GM10248 (cell line): ENCODE measurements at places on chromosomes 7 and 10.

- DNase-seq = no peak
Measured at GRCh38 chr10:47081264-47081663, 170.0 kb downstream of the PTPN20 start.

- DNase-seq = no peak
Measured at GRCh38 chr10:53893061-53893460, 908.0 kb downstream of the PCDH15 start.

GRCh38 chr7:122764020-122764419, 61.3 kb upstream of the RNF148 start:
- DNase-seq = no peak

- DNase-seq = no peak
Measured at GRCh38 chr10:33388785-33389184, 54.3 kb upstream of the NRP1 start.

GRCh38 chr10:127527891-127528290, 21.2 kb upstream of the NPS start:
- DNase-seq = no peak

- DNase-seq = peak; percentile 78
Measured at GRCh38 chr10:101291331-101292193, 62.3 kb upstream of the LBX1 start.

GRCh38 chr7:25750744-25751508, 401.1 kb upstream of the NFE2L3 start:
- no peak for DNase-seq

DNA sequence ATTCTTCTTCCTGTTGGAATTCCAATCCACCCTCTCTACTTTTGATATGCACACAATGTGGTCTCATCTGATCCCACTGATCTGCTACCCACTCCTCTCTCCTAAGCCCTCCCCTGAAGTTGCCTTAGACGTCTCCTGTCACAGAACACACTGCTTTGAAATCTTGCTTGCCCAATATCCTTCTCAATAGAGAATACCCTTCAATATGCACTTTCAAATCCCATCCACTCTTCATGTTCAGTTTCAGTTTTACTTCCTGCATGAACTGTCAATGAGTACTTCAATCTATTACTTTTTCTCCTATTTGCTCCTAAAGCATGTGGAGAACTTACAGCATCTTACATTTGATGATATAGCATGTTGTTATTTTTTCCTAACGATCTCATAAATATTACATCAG, 93.5 kb downstream of the UPF2 start:
- DNase-seq = no peak

- no peak for DNase-seq
Measured at GRCh38 chr7:107967420-107967819, 35.5 kb downstream of the LAMB1 start.

DNA sequence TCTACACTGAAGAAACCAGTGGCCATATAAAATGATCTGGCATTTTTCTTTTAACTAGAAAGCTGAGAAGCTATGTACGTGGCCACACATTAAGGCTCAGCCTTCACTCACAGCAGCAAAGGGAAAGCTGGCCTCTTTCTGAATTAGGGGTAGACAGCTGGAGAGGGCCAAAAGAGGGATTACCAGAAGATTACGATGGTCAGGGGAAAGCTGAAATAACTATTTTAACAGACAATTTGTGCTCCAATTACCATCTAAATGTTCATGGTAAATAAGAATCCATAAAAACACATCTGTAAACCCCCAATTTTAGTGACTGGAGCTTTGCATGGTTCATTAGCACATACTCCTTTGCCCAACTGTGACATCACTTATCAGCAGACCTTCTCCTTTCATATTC, 314.3 kb downstream of the HPSE2 start:
- DNase-seq = no peak

- DNase-seq = no peak
Measured at GRCh38 chr10:71829171-71829570, 21.9 kb downstream of the PSAP start.

GRCh38 chr10:103783681-103784080, 71.7 kb downstream of the SH3PXD2A start:
- no peak for DNase-seq

GRCh38 chr7:43569424-43569823, 13.5 kb upstream of the STK17A start:
- peak; percentile 48 for DNase-seq

- no peak for DNase-seq
Measured at GRCh38 chr7:18708204-18708603, 212.7 kb downstream of the HDAC9 start.

GRCh38 chr10:45373003-45373575, 927 bp upstream of the ALOX5 start:
- DNase-seq = peak; percentile 43

DNA sequence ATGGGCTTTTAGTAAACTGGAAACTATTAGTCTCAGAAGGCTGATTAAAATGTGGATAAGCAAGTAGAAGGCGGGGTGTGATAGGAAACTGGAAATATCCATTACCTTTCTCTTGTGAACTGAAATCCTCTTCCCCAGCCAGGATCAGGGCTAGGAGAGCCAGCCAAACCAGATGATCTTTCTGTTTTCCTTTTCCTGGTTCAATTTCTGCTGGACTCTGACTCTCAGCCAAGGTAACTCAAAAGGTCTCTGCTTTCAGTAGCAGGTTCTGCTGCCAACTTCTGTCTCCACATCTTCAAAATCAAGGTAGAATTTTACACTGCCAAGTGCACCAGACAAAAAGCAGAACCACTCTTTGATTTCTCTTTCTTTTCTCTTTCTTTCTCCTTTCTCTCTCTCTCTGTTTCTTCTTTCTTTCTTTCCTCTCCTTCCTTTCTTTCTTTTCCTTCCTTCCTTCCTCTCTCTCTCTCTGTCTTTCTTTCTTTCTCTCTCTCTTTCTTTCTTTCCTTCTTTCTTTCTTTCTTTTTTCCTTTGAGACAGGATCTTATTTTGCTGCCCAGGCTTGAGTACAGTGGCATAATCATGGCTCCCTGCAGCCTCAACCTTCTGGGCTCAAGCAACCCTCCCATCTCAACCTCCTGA, 30.8 kb downstream of the OTUD1 start:
- no peak for DNase-seq

- DNase-seq = peak; percentile 93
Measured at GRCh38 chr7:27095897-27096767, at the start of gene HOXA1. HOXA1 (minus strand) TSS chr7:27096000; CDS start chr7:27095912, 88 bp downstream.

- DNase-seq = no peak
Measured at GRCh38 chr10:102600816-102601215, 43.5 kb upstream of the TRIM8 start.

- DNase-seq = no peak
Measured at GRCh38 chr10:95493862-95494261, 67.3 kb downstream of the SORBS1 start.

GRCh38 chr10:45008524-45009161, 7.9 kb downstream of the ZNF22 start:
- peak; percentile 60 for DNase-seq

DNA sequence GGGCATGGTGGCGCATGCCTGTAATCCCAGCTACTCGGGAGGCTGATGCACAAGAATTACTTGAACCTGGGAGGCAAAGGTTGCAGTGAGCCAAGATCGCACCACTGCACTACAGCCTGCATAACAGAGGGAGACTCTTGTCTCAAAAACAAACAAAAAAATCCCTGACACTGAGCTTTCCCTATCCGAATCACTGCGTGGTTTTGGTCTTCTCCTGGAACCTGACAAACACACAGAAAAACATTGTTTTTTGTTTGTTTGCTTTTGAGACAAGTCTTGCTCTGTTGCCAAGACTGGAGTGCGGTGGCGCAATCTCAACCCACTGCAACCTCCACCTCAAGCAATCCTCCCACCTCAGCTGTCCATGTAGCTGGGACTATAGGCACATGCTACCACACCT, 50.4 kb upstream of the PTPRN2 start:
- no peak for DNase-seq

- no peak for DNase-seq
Measured at GRCh38 chr10:122435212-122435827, 19.1 kb upstream of the ARMS2 start.

DNA sequence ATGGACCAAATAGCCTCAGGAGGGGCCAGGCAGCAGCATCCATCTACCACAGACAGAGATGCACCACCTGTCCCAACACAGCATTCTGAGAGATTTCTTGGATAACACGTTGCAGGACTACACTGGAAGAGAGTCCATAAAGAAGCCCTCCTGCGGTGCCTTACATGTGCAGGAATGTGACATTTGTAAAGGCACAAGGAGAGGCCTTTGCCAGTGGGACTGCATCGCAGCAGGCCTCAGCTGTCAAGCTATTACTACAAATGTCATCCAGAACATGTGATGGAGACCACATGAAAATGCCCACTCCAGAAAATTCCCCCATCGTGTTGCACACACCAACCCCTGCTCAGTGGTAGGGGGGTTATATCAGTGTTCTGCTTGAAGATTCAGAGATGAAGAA, 77.4 kb downstream of the ATXN7L1 start:
- no peak for DNase-seq

- no peak for DNase-seq
Measured at GRCh38 chr10:11179516-11180105, 161.9 kb downstream of the CELF2 start.

DNA sequence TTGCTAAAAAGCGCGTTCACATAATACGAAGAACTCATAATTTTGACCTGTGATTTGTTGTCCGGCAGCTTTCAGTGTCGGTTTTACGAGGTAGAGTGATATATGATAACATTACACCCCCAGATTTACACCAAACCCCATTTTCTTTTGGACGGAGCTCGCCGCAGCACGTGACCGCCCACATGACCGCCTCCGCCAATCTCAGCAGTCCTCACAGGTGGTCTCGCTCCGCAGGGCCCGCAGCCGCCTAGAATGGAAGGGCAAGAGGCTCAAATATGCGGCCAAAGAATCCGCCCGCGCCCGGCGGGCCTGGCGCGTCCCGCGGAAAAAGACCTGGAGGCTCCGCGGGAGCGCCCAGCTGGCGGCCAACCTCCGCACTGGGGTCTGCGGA, at the start of gene HOXA7:
TSS of gene HOXA7 (minus strand) at position 168 of the 391 bp plus-strand sequence. CDS start at position 38, 130 bp downstream.
- DNase-seq = no peak

DNA sequence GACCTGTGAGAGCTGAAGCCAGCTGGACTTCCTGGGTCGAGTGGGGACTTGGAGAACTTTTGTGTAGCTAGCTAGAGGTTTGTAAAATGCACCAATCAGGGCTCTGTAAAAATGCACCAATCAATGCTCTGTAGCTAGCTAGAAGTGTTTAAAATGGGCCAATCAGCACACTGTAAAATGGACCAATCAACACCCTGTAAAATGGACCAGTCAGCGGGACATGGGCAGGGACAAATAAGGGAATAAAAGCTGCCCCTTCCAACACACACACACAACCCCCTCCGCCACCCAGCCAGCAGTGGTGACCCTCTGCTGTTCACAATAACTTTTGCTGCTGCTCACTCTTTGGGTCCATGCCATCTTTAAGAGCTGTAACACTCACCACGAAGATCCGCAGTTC, 7.1 kb downstream of the ZNF511 start:
- DNase-seq = no peak

DNA sequence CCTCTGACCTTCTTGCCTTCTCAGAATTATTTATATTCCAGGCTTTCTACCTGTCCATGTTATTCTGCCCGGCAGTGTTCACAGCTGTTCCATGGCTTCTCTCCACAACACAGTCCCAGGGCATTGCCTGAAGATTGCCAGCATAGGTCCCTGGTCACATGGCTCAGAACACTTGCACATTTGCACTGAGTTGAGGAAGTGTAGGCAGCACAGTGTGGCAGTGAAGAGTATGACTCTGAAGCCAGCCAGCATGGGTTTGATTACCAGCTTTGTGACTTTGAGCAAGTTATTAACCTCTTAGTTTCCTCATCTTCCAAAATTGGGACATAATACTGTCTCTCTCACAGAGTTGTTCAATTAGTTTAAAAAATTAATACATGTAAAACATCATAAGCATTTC, 73.2 kb upstream of the NEUROD6 start:
- DNase-seq = no peak

GRCh38 chr7:90230834-90231233, 14.1 kb upstream of the CFAP69 start:
- no peak for DNase-seq

DNA sequence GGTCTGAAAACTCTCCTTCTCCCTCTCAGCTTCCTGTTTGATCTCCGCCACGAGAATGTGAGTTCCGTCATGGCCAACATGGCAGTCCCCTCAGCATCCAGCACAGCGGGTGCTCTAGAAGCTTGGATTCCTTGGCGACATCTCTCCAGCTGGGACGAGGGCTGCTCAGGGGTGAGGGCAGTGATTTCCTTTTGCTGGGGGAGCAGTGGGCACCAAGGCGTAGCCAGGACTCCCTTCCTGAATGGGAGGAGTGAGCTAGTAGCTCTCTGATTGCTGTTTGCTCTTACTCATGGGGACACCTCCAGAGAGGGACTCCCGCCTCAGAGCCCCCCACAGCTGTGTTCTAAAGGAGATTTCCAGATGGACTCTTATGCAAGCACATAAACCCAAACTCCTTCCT, 28.8 kb upstream of the CTBP2 start:
- no peak for DNase-seq

DNA sequence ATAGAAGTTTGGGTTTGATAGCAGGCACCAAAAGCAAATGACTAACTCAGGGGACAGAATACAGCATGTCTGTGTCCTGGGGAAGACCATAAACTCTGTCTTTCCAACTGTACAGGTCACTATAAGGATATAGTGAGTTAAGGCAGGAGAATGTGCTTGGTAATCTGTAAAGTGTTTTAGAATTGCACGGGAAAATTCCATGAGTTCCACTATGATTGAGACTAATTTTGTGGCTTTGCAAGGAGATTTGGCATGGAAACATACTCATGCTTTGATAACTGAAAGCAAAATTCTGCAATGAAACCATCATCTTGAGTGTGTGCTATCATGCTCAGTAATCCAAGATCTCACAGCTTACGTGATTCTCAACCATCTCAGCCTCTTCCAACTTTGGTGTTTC, 152.6 kb downstream of the PKD1L1 start:
- DNase-seq = no peak

GRCh38 chr10:78602201-78602932, 466.4 kb upstream of the ZMIZ1 start:
- no peak for DNase-seq

GRCh38 chr7:28165261-28165660, 15.3 kb downstream of the JAZF1 start:
- no peak for DNase-seq

GRCh38 chr10:126087796-126088505, 191.6 kb downstream of the FANK1 start:
- DNase-seq = no peak

GRCh38 chr10:99927721-99928280, 81.9 kb downstream of the DNMBP start:
- no peak for DNase-seq

GRCh38 chr7:139772115-139772514, 5.7 kb downstream of the HIPK2 start:
- no peak for DNase-seq
